CD4-positive, alpha-beta T cell treated with Interferon alpha-2 for 1 hour (primary cell): ENCODE measurements at places on chromosomes 3 and 15.

DNA sequence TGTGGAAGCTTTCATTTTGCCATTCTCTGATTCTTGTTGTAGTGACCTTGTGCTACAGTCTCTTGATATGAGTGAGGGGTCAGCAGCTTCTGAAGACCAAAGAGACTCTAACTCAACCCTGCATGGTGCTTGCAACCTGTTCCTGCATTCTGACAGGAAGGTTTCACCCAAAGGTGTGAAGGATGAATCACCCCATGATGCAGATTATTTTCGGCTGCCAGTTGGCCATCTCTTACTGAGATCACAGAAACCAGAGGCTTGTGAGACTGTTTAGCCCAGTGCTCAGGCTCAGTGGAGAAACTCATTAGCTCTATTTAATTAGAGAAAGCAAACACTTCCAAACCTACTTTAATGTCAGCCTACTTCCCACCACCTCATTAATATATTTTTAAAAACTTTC, 29.2 kb upstream of the TPRG1 start:
- DNase-seq: peak; percentile 58

DNA sequence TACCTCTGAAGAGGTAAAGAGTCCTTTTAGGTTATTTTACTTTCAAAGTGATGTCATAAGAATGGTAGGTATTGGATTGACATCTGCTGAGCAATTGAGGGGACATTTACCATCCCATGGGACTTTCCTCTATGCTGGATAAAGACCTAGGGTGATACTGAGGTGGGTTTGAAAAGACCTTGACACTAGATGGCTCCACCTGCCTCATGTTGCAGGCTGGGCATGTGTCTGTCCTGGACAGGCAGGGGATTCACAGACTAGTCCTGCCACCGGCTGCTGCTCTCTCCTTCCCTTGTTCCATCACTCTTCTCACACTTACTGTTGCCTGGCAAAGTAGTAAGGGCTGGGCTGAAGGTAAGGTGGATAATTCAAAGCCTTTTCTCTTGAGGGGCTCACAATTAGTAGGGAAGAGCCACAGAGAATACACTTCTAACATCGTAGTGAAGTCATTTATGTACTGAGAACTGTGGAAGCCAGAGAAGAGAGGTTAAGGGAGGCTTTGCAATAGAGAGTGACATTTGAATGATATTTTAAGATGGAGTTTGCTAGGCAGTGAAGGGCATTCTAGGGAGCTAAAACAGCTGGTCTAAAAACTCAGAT, 27.7 kb downstream of the TRAK1 start:
- DNase-seq: no peak

DNA sequence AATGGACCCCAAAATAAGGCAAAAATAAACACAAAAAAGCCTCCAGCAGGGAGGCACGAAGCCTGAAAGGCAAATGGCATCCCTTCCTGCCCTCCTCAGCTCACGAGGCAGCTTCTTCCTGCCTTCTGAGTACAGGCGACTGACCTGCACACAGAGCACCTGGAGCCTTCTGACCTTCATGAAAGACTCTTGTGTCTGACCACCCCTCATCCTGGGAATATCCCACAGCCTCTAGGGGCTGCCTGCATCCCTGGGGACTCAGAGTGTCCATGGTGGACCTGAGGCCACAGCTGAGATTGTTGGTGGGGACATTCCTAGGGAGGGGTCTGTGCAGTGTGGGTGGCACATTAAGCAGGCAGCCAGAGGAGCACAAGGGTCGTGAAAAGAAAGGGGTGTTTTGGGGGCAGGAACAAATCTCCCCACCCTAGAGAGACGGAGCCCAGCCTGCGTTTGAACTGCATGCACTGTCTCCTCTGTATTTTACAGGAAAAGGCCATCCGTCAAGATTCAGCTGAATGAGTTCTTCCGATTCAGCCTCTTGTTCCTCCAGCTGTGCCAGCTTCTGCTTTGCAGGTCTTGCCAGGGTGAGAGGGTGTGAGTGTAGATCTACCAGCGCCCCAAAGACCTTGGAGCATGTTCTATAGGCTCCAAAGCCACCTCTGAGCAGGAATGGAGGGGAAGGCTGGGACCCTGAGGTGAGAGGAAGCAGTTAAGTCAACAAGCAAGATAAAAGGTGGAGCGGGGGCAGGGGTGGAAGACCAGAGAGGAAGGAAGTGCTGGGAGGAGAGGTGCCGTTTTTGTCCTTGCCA, 80.4 kb upstream of the MEF2A start:
- DNase-seq: no peak

DNA sequence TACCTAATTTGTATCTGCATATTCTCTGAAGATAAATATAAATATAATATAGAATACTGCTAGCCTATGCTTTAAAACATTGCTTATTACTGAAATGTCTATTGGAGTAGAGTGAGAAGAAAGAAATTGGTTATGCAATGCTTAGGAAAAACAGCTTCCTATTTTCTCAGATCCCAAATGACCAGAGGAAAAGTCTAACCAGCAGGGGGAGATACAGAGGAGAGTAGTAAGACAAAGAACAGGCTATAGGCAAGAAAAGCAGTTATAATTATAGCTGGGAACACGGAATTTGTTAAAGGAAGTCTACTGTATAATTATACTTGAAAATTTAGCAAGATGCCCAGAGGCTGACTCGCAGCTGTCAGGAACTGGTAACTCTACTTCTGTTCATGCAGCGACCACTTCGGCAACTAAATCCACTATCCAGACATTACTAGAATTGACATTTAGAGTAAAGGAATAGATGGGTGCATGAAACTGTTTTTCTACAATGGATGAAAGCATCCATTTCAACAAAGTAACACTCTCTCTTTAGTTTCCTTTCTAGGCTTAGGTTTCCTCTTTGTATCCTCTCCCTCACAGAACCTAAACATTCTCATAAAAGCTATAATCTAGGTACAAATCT, 97.2 kb downstream of the TBC1D5 start:
- no peak for DNase-seq

DNA sequence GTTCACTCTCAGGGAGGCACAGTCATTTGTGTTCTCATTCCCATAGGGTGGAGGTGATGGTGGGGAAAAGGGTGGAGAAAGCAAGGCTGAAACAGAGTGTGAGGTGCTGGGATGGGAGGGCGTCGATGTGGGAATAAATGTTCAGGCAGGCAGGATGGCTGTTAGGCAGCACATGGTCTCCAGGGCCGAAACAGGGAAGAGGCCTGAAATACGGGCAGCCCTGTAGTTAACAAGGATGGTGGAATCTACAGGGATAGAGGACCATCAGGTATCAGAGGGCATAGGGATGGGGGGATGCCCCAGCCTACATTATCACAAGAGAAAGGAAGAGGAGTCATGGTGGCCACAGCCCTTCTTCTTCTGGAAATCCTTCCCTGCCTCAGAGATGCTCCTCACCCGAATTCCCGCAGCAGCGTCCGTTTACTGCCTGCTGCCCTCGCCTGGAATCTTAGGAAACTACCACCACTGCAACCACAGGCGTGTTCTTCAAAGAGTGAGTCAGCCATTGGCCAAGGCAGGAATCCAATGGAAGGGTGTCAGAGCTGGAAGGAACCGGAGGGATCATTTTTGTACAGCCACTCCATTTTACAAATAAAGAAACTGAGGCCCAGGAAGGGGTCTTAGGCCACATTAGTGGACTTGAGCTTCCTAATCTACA, 49.7 kb upstream of the POMGNT2 start:
- DNase-seq: no peak

DNA sequence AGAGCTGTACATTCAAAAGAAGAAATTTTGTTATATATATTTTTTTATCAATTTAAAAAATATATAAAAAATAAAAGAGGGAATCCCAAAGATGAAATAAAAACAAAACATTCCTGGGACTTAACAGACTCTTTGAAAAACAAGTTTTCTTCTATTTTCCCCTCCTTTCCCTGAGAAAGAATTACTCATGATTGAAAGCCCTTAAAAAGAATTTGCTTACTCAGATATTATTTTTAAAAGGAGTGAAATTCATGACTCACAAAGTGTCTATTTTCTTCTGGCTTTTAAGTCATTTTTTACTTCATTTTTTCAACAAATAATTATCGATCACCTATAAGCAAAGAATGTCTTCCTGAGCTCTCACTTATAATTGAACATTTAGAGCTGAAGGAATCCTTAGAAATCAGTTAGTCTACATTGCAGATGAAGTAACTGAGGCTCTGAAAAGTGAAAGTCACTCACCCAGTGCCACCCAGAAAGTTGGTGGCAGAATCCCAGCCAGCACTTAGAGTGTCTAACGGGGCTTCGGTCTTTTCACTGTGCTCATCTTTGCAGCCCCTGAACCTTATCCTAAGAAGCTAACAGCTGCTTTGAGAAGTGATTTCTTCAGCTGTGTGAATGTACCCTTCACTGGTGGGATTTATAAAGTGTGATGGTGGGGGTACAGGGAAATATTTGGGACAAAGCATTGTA, 42.5 kb upstream of the NUDT16 start:
- DNase-seq: no peak

GRCh38 chr3:179015551-179016020, 56.0 kb downstream of the ZMAT3 start:
- DNase-seq: peak; percentile 71

- DNase-seq: peak; percentile 68
These were observed 76.0 kb downstream of the TRANK1 start for GRCh38 chr3:36868614-36869436.

DNA sequence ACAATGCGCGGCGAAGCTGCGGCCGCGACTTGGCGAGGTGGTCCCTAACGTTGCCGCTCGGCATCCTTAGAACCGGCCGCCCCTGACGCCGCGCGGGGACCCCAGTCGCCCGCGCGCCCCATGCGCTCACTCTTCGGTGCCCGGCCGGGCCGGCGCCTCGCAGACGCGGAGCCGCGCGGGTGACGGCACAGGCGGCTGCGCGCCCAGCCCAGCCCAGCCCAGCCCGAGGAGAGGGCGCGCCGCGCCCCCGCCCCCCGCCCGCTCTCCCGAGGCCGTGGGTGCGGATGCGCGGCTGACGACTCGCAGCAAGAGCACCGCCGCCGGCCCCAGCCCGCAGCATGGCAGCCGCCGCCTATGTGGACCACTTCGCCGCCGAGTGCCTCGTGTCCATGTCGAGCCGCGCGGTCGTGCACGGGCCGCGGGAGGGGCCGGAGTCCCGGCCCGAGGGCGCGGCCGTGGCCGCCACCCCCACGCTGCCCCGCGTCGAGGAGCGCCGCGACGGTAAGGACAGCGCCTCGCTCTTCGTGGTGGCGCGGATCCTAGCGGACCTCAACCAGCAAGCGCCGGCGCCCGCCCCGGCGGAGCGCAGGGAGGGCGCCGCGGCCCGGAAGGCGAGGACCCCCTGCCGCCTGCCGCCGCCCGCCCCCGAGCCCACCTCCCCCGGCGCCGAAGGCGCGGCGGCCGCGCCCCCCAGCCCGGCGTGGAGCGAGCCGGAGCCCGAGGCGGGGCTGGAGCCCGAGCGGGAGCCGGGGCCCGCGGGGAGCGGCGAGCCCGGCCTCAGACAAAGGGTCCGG, 437 bp downstream of the KLF13 start:
- DNase-seq: peak; percentile 83
